ENCODE measurements at places on chromosomes 4 and X. TPM values are rescaled to one million over a fixed set of nuclear protein-coding genes. Genes with fewer than 3 reads are reported as not detected.
A peak's percentile ranks its signal among the peaks of the same experiment; 100 is the strongest.

- DNase-seq, result peak; percentile 17
Measured at GRCh38 chrX:102517326-102517725, 787 bp upstream of the TMSB15A start.

DNA sequence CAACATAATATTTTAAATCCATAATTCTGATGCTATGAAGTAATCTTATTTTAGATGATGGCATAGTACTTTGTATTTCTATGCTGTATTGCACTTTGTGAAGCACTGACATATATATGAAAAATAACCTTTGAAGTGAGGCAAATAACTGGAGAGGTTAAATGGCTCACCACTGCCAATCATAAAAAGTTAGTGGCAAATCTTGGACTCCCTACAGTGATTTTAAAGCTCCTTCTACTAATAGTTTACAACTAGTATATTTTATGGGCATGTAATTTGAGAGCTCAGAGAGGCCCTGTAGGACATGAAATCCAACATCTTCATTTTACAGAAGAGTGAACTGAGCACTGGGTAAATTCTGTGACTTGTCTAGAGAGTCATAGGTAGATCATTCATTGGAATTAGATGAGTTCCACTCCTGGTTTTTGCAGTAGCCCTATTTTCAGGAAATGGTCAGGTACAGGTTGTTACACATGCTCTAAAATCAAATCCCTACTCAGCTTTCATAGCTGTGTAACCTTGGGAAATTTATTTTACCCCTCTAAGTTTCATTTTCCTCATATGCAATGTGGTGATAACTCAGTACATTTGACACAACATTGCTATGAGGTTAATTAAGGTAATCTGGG is 804 bp upstream of the GC start:
- no peak for DNase-seq

DNA sequence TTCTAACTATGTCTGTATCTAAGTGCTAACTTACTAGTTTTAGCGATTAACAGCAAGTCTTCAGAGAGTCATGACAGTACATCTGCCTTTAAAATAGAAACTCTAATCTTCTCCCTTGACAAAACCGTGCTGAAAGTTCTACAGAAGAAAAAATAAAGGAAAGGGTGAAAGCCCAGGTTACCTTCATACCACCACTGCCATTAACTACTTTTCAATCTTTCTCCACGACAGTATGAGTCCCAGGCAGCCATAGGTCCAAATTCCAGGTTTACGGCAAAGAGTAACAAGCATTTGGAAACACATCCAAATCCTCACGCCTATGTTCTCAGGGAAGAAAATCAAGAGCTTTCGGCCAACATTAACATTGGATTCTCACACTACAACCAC is 12.4 kb upstream of the ZCCHC13 start:
- no peak for DNase-seq

- no peak for DNase-seq
Measured at GRCh38 chr4:74758551-74759145, 35.7 kb downstream of the BTC start.

DNA sequence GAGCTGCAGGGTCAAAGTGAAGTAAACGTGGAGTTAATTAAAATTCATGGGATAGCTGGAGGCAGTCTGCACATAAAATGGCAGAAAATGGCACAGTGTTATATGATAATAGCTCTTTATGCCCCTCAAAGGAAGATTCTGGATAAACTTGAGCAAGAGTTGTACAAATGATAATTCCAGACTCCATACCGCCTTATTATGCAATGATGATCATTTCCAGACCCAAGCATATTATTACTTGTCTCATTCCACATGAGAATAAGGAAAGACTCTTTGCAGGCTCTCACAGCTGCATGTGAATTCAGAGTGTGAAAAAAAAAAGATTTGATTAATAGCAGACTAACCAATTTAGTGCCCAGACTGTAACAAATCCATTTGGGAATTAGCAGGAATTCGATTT is 105.4 kb downstream of the STK32B start:
- DNase-seq, result no peak

GRCh38 chr4:124686279-124686678 is 26.3 kb downstream of the ANKRD50 start:
- DNase-seq, result peak; percentile 82

- no peak for DNase-seq
Measured at GRCh38 chr4:36209941-36210649, 34.2 kb downstream of the ARAP2 start.

DNA sequence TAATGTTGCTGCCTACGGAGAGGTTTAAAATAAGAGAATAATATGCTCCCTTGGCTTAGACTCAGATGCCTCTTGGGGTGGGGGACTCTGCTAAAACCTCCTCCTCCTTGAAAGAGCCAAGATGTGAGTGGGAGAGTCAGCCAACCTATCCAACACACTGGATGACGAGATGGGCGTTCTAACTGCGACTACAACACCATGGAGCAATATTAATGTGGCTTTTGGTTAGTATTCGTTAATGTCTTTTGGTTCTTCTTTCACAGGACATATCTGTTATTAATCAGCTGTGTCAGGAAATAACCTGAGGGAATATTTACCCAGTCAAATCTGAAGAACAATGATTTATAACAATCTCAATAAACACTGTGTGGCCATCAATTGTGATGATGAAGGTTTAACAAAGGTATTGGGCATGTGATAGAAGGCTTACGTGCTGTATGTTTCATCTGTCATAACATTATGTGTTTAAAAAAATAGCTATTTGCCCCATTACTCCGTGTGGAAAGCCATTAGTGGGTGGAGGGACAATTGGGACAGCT is 143.5 kb upstream of the FTHL17 start:
- no peak for DNase-seq

- peak; percentile 53 for DNase-seq
Measured at GRCh38 chrX:141278306-141278705, 36.0 kb upstream of the SPANXC start.

DNA sequence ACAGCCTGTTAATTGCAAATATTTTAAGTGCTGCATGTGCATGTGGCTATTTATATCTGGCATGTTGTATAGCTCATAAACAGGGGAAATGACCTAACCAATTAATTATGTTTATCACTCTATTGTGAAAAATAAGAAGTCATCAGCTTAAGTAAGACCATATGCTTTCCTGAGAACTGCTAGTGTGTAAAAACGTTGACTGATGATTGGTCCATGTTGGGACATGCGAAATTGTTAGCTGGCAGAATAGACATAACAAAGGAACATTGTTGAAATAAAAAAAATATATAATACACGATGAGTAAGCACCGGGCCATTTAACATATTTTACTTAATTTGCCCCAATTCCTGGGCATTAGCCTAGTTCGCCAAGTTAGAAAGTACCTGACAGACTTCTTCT is 207.5 kb downstream of the ANK2 start:
- no peak for DNase-seq

GRCh38 chr4:173057901-173058300 is 110.7 kb upstream of the GALNT7 start:
- no peak for DNase-seq

DNA sequence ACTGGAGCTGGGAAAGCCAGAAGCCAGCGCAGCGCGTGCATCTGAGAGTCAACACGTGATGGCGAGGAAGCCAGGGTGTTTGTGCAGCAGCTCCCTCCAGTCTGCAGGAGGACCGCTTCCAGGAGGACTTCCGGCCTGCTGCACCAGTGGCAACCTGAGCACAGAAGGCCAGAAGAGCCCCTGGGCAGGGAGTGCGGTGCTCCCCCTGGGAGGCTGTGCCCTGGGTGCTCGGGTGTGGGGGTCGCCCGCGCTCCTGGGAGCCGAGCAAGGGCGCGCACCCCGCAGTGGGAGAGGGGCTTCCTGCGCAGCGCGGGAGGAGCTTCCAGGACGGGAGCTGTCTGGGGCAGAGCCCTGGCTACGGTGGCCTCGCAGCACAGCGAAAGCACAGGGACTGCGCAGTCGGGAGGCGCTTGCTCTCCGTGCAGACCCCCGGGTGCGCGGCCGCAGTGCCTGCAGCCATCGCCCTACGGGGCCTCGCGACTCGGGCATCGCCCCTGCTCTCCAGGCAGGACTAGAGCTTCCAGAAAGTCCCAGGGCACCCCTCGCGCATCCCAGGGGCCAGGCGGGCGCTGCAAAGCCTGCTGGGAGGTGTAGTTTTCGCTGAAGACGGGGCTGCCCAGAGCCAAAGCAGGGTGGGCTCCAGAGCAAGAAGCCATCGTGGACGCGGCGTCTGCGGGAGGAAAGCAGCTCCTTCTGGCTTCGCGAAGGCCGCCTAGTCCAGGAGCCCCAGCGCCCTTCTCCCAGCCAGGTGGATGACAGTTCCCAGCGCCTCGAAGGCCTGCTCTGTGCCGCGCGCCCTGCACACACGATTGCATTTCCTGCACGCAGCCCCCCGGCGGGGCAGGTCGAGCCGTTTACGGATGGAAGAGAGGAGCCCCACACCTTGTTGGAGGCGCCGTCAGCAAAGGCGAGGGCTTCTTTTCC is 24.1 kb upstream of the WFS1 start:
- DNase-seq, result peak; percentile 83

GRCh38 chrX:141975839-141976238 is 72.1 kb downstream of the MAGEC1 start:
- DNase-seq, result no peak

DNA sequence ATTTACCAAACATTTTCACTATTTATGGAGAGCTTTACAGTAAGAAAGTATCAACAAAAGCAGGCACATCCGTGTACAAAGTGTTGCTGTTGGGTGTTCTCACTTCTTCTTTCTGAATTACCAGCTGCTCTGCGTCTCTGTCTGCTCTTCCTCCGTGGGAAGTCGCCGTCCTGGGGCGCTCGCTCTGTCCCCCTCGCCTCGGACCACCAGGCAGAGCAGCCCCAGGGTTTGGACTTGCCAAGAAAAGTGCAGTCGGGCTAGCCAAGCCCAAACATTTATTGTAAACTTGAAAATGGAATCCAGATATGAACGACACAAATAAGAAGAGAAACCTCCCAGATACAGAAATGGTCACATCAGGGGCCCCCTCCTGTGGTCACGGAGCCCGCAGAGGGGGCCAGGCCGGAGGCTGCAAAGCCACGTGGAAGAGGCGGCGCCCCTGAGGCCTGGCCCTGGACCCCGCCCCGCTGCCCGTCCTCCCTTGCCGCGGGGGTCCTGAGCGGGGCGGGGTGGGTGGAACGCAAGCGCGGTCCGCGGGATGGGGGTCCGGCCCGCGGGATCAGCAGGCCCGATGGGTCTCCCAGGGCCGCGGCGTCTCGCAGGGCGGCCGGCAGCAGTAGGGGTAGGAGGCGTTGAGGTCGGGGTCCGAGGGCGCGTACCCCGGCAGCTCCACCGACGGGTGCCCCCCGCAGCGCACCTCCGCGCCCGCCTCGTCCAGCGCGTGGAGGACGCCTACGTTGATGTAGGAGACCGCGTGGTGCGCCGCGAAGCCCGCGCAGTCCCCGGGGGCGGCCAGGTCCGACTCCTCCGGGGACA is 1.5 kb downstream of the TMEM271 start:
- peak; percentile 17 for DNase-seq

DNA sequence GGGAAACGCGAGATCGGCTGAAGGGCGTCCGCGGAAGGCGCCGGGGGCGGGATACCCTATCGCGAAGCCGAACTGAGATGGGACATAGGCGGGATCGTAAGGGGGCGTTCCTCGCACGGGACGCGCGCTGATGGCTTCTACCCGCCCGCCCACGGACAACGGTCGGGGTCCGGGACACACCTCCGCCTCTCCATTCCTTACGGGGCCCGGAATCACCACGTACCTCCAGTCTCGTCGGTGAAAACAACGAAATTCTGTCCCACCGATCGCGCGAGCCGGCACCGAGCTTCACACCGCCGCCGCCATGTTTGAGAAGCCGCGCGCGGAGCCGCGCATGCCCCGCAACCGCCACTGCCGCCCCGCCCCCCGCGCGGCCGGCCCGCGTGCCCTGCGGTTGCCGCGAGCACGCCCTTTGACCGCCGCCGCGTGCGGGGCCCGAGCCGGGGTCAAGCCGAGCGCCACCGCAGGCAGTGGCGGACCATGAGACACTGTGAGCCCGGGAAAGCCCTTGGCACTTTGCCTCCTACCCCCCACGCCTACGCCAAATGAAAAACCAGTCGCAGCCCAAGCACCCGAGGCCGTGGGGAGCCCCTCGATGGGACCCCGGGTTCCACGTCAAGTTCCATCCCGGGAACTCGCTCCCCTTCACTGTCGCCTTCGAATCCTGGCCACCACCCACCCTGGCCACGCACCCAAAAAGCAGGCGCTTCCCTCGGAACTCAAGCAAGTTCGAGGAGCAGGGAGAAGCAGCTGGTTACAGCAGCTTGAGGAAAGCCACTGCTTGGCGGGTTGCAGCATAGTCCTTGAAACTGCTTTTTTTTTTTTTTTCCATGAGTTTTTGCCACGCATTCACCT is at the start of gene SCML2:
Gene SCML2 (minus strand): TSS at position 320 of the 855 bp plus-strand sequence. CDS start 20,617 bp downstream, outside the sequence.
- peak; percentile 39 for DNase-seq

DNA sequence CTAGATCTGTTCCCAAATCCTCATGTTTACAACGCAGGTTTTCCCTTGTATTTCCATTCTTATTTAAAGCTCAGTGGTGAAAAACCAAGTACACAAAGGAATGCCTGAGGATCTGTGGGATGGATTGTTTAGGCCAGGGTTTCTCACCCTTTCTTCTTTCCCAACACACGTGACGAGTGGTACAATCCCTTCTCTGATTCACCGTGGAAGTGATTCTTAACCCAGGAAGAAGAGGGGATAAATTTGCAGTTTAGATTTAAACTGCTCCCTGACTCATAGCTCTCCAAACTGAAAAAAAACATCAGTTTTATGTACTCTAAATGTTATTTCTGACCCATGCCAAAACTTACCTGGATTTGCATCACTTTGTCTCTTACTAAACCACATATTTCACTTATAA is 17.0 kb downstream of the PAQR3 start:
- no peak for DNase-seq

DNA sequence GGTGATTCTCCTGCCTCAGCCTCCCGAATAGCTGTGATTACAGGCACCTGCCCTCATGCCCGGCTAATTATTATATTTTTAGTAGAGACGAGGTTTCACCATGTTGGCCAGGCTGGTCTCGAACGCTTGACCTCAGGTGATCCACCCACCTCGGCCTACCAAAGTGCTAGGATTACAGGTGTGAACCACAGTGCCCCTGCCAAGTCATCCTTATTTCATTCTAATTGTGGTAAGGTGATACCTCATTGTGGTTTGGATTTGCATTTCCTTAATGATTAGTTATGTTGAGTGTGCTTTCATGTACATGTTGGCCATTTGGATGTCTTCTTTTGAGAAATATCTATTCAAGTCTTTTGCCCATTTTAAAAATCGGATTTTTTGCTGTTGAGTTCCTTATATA is 93.0 kb downstream of the USP9X start:
- no peak for DNase-seq

DNA sequence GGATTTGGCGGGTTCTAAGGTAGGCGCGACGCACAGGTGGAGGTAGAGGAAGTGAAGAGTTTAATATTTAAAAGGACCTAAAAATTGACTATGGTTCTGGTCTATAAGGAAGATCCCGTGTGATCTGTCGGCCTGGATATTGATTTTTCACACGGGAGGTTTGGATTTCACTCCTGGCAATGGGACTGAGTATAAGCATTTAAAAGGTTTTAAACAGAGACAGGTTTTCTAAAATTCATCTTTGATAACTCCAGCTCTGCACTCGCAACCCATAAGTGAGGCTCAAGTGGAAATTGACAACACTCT is 394 bp upstream of the UXT start:
- no peak for DNase-seq

GRCh38 chr4:73788411-73788810 is 48.0 kb downstream of the CXCL8 start:
- no peak for DNase-seq

The FGF5 gene
- not detected for total RNA-seq

The MAGEB17 gene
- 2.2 TPM for total RNA-seq

The MAGEB4 gene
- not detected for total RNA-seq

The CCSER1 gene
- total RNA-seq, result 3.4 TPM

The TRO gene
- total RNA-seq, result 52.2 TPM

The TEC gene
- 8.3 TPM for total RNA-seq

The CYSLTR1 gene
- not detected for total RNA-seq

The IL3RA gene
- not detected for total RNA-seq

The PAGE1 gene
- total RNA-seq, result not detected

All from GM23338 (cell line).